Peyer's patch (tissue), 4 donors: ENCODE measurements at places on chromosomes 7 and 10. TPM values are rescaled to one million over a fixed set of nuclear protein-coding genes. Genes with fewer than 3 reads are reported as not detected.

- no peak overlapping the region for H3K27ac ChIP-seq
- no peaks in the 10 kb centered on the region for H3K27me3 ChIP-seq
- H3K4me3 ChIP-seq: no peak overlapping the region
- H3K36me3 ChIP-seq: no peaks in the 10 kb centered on the region
Observed at GRCh38 chr10:71239946-71240795, 27.8 kb downstream of the UNC5B start.

DNA sequence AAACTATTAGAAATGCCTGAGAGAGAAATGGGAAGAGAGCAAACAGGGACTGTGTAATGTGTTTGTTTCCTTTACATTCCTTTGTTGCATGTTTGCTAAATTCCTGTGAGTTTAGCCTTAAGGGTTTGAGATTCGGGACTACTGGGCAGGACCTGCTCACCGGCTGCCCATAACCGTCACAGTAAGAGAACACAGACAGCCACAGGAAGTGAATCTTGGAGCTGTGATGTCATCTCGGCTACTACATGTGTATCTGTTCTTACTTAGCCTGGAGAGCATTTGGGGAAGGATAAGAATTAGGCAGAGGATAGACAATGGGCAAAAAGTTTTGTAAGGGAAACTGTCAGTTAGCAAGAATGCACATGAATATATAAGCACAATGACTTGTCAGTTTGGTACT, 485.1 kb upstream of the KLF6 start:
- no peaks in the 10 kb centered on the region for H3K27me3 ChIP-seq
- H3K4me3 ChIP-seq: no peak overlapping the region
- DNase-seq: no peak
- no peaks in the 10 kb centered on the region for H3K36me3 ChIP-seq
- H3K4me1 ChIP-seq: peaks cover 13% of the 10 kb centered on the region

GRCh38 chr10:22699976-22700375, 14.4 kb downstream of the PIP4K2A start:
- no peak for DNase-seq
- no peaks in the 10 kb centered on the region for H3K27me3 ChIP-seq
- H3K36me3 ChIP-seq: no peaks in the 10 kb centered on the region

DNA sequence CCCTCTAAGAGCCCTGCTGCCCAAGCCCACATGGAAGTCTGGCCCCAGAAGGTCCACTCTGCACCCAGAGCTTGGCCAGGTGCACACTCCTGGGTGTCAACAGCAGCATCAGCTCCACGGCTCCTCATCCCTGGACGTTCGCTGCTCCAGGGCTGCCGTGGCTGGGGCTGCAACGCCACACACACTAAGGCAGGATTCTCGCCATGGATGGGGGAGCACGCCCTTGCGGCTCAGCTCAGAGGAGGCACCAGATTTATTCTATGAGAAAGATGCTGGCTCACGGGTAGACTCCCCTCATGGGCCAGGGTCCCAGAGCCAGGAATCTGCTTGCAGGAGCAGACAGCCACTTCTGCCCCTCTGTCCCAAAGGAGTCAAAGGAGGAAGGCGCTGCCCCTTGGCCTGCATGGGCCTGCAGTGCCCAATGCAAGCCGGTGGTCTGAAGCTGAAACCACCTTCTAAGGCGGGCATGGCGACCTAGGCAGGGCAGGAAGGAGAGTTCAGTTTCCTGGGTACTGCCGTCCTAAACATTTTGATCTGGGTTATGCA, 42.1 kb downstream of the CFAP46 start:
- no peaks in the 10 kb centered on the region for H3K36me3 ChIP-seq
- H3K4me3 ChIP-seq: no peak overlapping the region
- H3K27me3 ChIP-seq: no peaks in the 10 kb centered on the region
- H3K27ac ChIP-seq: no peak overlapping the region
- DNase-seq: no peak

- no peak overlapping the region for H3K4me3 ChIP-seq
- DNase-seq: no peak
- H3K4me1 ChIP-seq: peaks cover 4% of the 10 kb centered on the region
- H3K36me3 ChIP-seq: no peaks in the 10 kb centered on the region
- no peak overlapping the region for H3K27ac ChIP-seq
Observed at GRCh38 chr10:86387178-86387794, 20.7 kb upstream of the GRID1 start.

GRCh38 chr7:12674861-12675260, 12.6 kb upstream of the ARL4A start:
- no peaks in the 10 kb centered on the region for H3K27me3 ChIP-seq
- H3K4me1 ChIP-seq: no peaks in the 10 kb centered on the region
- H3K27ac ChIP-seq: no peak overlapping the region
- H3K4me3 ChIP-seq: no peak overlapping the region
- no peak for DNase-seq

DNA sequence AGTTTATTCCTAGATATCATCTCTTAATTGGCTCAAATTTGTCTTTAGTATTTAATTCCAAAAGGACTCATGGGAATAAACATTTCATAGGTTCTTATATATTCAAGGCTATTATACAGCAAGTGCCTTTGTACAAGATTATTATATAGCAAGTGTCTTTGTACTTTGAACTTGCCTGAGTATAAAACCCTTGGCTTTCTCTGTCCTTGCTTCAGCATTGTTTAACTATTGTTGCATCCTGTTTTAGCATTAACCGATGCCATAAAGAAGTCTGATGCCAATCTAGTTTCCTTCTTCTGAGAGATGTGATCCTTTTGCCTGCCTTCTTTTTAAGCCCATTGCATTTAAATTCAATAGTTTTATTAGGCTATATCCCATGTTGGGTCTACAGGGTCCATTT, 270.0 kb downstream of the NEBL start:
- H3K4me1 ChIP-seq: no peaks in the 10 kb centered on the region
- no peaks in the 10 kb centered on the region for H3K27me3 ChIP-seq
- H3K27ac ChIP-seq: no peak overlapping the region
- no peak overlapping the region for H3K4me3 ChIP-seq
- no peak for DNase-seq

DNA sequence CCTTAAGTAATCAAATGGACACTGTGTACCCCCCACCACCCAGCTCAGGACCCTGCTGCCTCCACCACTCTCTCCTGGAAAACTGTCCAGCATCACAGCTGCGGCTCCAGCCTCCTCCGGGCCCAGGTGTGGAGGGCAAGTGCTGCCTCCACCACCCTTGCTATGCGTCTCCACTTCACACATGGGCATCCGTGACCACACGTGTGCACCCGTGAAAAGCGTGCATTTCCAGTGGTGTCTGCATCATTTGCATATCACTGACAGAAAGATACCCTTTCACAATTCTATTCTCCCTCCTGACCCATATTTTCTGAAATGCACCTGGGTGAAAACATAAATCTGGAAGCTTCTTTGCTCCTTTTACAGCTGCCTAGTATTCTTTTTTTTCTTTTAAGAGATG, 89.7 kb upstream of the PDGFA start:
- no peak overlapping the region for H3K4me3 ChIP-seq
- no peaks in the 10 kb centered on the region for H3K36me3 ChIP-seq
- H3K27me3 ChIP-seq: no peaks in the 10 kb centered on the region
- DNase-seq: no peak
- peaks cover 12% of the 10 kb centered on the region for H3K4me1 ChIP-seq

DNA sequence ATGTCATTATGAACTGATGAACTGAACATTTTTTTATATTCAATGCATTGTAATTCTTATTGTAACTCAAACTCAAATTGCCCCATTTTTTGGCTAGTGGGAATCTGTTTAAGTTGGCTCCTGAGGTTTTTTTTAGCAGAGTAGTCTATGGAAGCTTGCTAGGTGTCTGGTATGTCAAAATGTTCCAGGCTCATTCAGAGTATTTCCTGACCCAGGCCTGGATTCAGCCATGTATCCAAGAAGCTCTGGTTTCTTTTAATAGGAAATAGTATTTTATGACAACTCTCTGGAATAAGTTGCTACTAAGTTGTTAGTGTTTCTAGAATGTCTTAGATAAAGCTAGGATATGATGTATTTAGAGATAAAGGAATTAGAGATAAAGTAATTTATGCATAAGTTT, 288.0 kb downstream of the ARL4A start:
- H3K4me3 ChIP-seq: no peak overlapping the region
- H3K27ac ChIP-seq: no peak overlapping the region
- no peaks in the 10 kb centered on the region for H3K27me3 ChIP-seq
- no peaks in the 10 kb centered on the region for H3K4me1 ChIP-seq
- no peak for DNase-seq

- DNase-seq: no peak
- H3K27ac ChIP-seq: no peak overlapping the region
- no peak overlapping the region for H3K4me3 ChIP-seq
- no peaks in the 10 kb centered on the region for H3K27me3 ChIP-seq
- no peaks in the 10 kb centered on the region for H3K36me3 ChIP-seq
Observed at GRCh38 chr10:104509981-104510380, 131.1 kb upstream of the SORCS3 start.

DNA sequence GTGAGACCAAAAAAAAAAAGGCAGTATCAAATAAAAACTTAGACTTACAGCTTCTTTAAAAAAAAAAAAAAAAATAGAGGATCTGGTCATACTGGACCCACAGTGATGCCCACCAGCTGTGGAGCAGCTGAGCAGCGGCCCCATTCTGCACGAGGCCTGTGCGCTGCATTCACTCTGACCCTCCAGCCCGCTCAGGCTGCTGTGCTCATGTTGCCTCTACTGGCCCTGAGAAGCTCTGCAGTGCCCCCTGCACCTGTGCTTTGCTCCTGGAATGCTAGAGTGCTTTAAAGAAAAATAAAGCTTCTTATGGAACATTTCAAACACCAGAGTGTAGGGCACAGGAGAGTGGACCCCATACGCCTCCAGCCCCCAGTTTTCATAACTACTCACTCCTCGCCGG, 33.2 kb downstream of the TMEM120A start:
- no peak for DNase-seq
- H3K27me3 ChIP-seq: no peaks in the 10 kb centered on the region
- H3K4me1 ChIP-seq: no peaks in the 10 kb centered on the region
- H3K4me3 ChIP-seq: no peak overlapping the region

GRCh38 chr7:94813917-94814316, 93.5 kb upstream of the PPP1R9A start:
- DNase-seq: no peak
- H3K27ac ChIP-seq: no peak overlapping the region
- no peaks in the 10 kb centered on the region for H3K36me3 ChIP-seq

DNA sequence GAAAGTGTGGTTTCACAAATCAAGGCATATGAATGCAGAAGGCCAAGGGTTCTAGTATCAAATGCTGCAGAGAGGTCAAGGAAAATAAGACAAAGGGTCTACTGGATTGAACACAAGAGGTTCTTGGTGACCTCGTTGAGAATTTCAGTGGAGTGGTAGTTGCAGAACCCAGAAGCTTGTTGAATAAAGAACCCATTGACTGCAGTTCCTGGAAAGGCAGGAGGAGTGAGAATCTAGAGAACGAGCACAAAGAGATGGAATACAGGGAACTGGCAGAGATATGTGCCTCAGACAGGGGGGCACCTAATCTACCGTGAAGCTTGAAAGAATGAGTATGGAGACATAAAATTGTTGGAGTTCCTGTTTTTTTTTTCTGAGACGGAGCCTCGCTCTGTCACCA, 3.5 kb upstream of the SEPTIN7 start:
- no peak overlapping the region for H3K27ac ChIP-seq
- H3K27me3 ChIP-seq: no peaks in the 10 kb centered on the region
- H3K4me1 ChIP-seq: no peaks in the 10 kb centered on the region
- DNase-seq: no peak

- no peaks in the 10 kb centered on the region for H3K27me3 ChIP-seq
- DNase-seq: no peak
- H3K4me3 ChIP-seq: no peak overlapping the region
- H3K4me1 ChIP-seq: no peaks in the 10 kb centered on the region
- no peak overlapping the region for H3K27ac ChIP-seq
Observed at GRCh38 chr10:1661416-1661815, 75.9 kb downstream of the ADARB2 start.

GRCh38 chr7:139681463-139681755, 96.4 kb downstream of the HIPK2 start:
- H3K27ac ChIP-seq: no peak overlapping the region
- H3K4me3 ChIP-seq: no peak overlapping the region
- no peaks in the 10 kb centered on the region for H3K4me1 ChIP-seq
- H3K36me3 ChIP-seq: no peaks in the 10 kb centered on the region
- DNase-seq: no peak

- DNase-seq: no peak
- no peaks in the 10 kb centered on the region for H3K4me1 ChIP-seq
- no peak overlapping the region for H3K4me3 ChIP-seq
Observed at GRCh38 chr10:33231621-33232350, 102.7 kb downstream of the NRP1 start.

GRCh38 chr10:91610444-91610843, 22.4 kb downstream of the PPP1R3C start:
- DNase-seq: no peak
- no peaks in the 10 kb centered on the region for H3K27me3 ChIP-seq
- H3K4me3 ChIP-seq: no peak overlapping the region
- H3K4me1 ChIP-seq: no peaks in the 10 kb centered on the region

- no peak for DNase-seq
- no peak overlapping the region for H3K4me3 ChIP-seq
- H3K27me3 ChIP-seq: no peaks in the 10 kb centered on the region
- no peaks in the 10 kb centered on the region for H3K36me3 ChIP-seq
Observed at GRCh38 chr7:97138830-97139229, 21.3 kb downstream of the SDHAF3 start.

- no peaks in the 10 kb centered on the region for H3K27me3 ChIP-seq
- H3K4me1 ChIP-seq: peaks cover 7% of the 10 kb centered on the region
- peak overlapping the region; percentile 95 for H3K4me3 ChIP-seq
- H3K36me3 ChIP-seq: no peaks in the 10 kb centered on the region
- DNase-seq: no peak
Observed at GRCh38 chr10:110566472-110567200, 859 bp upstream of the SMC3 start.

- no peak overlapping the region for H3K4me3 ChIP-seq
- H3K27me3 ChIP-seq: no peaks in the 10 kb centered on the region
Observed at GRCh38 chr7:130273933-130274255, 7.2 kb downstream of the CPA2 start.

Gene PIK3CG
- 7.9 TPM for total RNA-seq

Gene C10orf67
- not detected for total RNA-seq

Gene ITPRID1
- total RNA-seq: 5.4 TPM

Gene EPHA1
- 52.5 TPM for total RNA-seq

Gene EN2
- not detected for total RNA-seq

Gene IGFBP3
- total RNA-seq: 82.2 TPM

Gene CPA2
- 2.6 TPM for total RNA-seq

Gene KIAA1549
- total RNA-seq: 5.0 TPM

Gene FAM237B
- total RNA-seq: not detected

Gene ERVW-1
- total RNA-seq: not detected

Gene MRC1
- 13.2 TPM for total RNA-seq

Gene WIPF3
- total RNA-seq: not detected

Gene NPFFR1
- not detected for total RNA-seq

Gene HYAL4
- total RNA-seq: 0.53 TPM

Gene JAZF1
- total RNA-seq: 2.9 TPM

Gene ACTL6B
- not detected for total RNA-seq
